ENCODE measurements at places on chromosomes 11 and 22.

DNA sequence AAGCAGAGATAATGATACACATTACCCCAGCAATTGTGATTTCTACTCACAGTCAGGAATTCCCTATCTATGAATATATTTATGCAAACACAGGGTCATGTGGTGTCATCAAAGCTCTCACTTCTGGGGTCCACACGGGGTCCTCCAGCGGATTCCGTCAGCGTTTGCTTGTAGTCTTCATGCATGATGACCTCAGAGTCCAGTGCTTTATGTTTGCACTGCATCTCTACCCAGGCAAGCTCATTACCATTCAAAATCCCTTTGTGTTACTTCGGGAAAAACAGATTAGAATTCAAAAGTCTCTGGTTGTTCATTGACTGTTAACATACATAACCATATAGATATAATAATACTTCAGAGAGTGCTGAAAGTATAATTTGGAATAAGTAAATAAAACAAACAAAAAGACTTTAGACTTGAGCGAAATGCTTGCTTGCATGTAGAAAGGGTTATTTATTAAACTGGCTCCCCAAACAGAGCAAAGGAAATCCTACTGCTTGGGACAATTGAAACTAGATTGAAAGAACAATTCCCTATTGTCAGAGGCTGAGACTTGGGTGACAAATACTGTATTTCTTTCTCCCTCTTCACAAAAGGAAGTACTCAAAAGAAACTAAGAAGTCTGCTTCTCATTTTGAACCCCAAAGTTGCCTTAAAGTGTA is 423.1 kb downstream of the ETS1 start:
- DNase-seq: no peak

- no peak for DNase-seq
Observed at GRCh38 chr11:95283650-95284049, 52.6 kb upstream of the SESN3 start.

DNA sequence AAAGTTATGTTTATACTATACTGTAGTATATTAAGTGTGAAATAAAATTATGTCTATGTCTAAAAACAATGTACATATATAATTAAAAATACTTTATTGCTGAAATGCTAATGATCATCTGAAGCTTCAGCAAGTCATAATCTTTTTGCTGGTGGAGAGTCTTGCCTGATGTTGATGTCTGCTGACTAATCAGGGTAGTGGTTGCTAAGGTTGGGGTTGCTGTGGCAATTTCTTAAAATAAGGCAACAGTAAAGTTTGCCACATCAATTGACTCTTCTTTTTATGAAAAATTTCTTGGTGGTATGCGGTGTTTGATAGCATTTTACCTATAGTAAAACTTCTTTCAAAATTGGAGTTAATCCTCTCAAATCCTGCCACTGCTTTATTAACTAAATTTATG is 21.4 kb downstream of the INSC start:
- no peak for DNase-seq

- DNase-seq: peak; percentile 20
Observed at GRCh38 chr11:89495951-89496350, 4.8 kb upstream of the NOX4 start.

GRCh38 chr11:125401235-125401634 is 94.8 kb downstream of the FEZ1 start:
- no peak for DNase-seq
